ENCODE measurements at places on chromosomes 16 and 17. TPM values are rescaled to one million over a fixed set of nuclear protein-coding genes. Genes with fewer than 3 reads are reported as not detected.

DNA sequence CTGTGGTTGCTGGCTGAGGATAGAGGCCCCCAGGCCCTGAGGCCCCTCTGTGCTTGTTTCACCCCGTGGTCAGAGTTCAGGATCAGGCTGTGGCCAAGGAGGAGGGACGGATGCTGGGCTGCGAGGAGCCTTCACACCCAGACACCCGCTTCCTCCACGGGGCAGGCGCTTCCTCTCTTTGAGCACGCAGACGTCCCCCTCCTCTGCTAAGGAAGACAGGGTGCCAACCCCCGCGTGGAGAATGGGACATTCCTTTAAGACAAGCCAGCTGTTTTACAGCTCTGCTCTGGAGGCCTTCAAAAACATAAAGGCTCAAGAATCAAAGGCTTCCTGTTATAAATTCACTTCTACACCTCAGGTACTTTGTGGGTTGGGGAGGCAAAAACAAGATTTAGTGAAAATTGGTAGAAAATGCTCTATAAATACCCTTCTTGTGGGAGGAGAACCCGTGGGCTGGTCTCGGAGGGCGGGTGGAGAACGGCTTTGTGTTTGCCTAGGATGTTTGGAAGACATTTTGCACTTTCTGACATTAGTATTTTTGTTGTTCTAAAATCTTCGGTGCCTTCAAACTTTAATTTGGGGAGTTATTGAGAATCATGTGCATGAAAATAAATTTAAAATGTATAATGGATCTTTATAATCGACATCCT lies 60.8 kb upstream of the FOXF1 start:
- DNase-seq: no peak

GRCh38 chr17:80453126-80453997 lies 23.0 kb downstream of the NPTX1 start:
- DNase-seq: no peak

GRCh38 chr16:69327585-69328310 lies 2.6 kb downstream of the PDF start:
- DNase-seq: no peak

DNA sequence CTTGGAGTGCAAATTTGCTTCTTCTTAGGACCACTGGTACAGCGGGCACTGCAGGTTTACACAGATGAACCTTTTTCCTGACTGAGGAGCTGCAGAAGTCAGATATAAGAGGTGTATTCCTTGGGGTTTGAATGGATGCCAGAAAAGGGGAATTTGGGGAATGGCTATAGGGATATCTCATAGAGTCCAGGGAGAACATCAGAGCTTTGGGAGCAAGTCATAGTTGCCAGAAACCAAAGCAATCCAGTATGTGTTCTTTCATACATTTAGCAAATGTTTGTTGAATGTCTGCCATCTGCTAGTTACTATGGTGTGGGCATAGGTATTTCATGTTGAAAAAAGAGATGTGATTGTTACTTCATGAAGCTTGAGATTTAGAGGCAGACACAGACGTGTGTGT lies 46.8 kb downstream of the MAP2K4 start:
- no peak for DNase-seq

- DNase-seq: no peak
Measured at GRCh38 chr16:8955828-8956227, 7.9 kb downstream of the USP7 start.

Gene NUP85
- polyA plus RNA-seq: 47.8 TPM

GRCh38 chr16:971981-972315 lies 1.2 kb upstream of the LMF1 start:
- DNase-seq: no peak

Gene HSD11B2
- not detected for polyA plus RNA-seq

Gene CNTNAP4
- polyA plus RNA-seq: not detected

- DNase-seq: peak; percentile 38
Measured at GRCh38 chr17:80313160-80313829, 52.6 kb downstream of the RNF213 start.

DNA sequence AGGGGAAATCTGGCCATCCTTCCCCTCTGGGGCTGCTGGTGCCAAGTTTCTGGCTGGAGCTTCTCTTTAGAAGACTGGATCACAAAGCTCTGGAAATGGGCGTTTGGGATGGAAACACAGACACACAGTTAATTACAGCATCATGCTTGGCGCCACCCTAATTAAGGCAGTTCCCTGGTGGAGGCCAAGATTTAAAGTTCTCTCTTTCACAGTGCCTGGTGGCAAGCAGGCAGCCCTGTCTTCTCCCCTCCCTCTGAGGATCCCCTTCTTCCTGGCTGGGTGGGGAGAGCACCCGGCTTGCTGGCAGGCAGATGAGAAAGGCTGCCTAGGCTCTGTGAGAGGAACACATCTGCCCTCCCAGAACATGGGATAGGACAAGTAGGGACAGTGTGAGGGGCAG lies 59.0 kb upstream of the NKD1 start:
- no peak for DNase-seq

Gene SCIMP
- polyA plus RNA-seq: 6.5 TPM

DNA sequence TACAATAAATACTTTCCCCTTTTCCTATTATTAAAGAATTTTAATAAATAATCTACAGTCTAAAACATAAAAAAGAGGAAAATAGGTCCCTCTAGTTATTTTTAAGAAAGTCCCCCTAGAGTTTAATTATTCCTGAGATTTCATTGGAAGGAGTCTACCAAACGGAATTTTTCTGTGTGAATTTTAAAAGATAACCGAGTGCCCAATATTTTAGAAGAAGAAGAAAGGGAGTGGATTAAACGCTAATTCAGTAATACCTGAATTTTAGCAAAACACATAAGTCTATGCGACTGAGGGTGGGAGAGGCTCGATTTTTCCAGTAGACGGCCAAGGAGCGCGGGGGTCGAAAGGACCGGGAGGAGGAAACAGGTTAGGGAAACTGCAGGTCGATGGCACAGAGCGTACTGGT lies 2.2 kb downstream of the HOXB2 start:
- no peak for DNase-seq

Gene SPNS2
- not detected for polyA plus RNA-seq

- no peak for DNase-seq
Measured at GRCh38 chr16:87828907-87829621, 40.2 kb downstream of the SLC7A5 start.

GRCh38 chr17:975371-975915 lies 4.1 kb downstream of the NXN start:
- no peak for DNase-seq

- no peak for DNase-seq
Measured at GRCh38 chr17:67635681-67636080, 82.1 kb upstream of the NOL11 start.

DNA sequence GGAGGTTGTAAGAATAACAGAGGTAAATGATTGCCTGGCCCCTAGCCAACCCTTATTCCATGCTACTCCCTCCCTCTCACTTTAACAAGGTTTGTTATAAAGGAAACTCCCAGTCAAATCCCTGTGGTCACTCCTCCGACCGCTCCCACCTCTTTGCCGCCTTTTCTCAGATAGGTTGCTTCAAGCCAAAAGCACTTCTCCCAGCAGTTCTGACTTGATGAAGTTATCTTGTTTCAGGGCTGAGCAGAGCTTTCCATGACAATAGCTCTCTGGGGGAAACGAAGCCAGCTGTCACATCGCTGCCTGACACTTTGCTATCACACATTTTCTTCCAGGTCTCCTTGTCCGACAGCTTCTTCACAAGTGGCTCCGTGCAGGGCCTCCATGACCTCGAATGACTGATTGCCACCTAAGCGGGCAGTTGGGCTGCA lies 278.6 kb downstream of the HAPSTR1 start:
- no peak for DNase-seq

Gene WFIKKN1
- 0.19 TPM for polyA plus RNA-seq

- DNase-seq: no peak
Measured at GRCh38 chr16:67264277-67264676, 15.1 kb upstream of the PLEKHG4 start.

- DNase-seq: no peak
Measured at GRCh38 chr16:27346819-27347218, 33.0 kb downstream of the IL4R start.

DNA sequence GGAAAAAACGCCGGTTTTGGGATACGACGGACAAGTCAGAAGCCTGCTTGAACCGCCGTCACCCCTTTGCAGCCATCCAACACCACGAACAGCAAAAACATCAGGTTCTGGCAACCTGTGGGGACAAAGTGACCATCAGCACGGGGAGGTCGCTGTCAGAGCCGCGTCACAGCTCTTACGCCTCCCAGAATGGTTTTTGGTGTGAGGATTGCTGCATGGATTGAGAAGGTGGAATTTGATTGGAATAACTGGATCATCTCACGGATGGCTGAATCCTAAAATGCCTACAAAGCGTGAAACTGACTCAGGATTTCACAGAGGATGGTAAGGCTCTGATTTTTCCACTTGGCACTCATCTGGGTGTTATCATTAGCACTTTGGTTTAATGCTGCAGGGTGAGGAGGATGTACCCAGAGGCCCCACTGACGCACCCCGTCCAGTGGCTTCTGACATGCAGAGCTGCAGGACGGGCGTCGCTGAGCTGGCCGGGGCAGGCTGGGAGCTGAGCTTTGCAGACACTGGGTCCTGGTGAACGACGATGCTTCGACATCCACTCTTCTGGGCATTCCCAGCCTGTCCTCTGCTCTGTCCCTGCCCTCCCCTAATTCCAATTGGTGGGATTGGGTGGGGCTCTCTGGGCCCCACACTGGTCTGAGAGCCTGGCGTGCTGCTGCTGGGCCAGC lies 73.4 kb upstream of the CREBBP start:
- DNase-seq: no peak

Gene KRTAP4-8
- not detected for polyA plus RNA-seq

GRCh38 chr16:851871-852270 lies 51.3 kb upstream of the GNG13 start:
- DNase-seq: no peak

Gene SLC16A5
- polyA plus RNA-seq: 2.1 TPM

DNA sequence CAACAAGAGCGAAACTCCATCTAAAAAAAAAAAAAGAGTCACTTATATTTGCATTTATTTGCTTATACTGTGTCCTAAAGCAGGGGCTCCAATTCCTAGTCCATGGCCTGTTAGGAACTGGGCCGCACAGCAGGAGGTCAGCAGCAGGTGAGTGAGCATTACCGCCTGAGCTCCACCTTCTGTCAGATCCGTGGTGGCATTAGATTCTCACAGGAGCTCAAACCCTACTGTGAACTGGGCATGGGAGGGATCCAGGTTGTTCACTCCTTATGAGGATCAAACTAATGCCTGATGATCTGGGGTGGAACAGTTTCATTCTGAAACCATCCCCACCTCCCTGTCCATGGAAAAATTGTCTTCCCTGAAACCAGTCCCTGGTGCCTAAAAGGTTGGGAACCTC lies 24.9 kb downstream of the ITGB3 start:
- no peak for DNase-seq

GRCh38 chr17:20999044-20999573 lies 43.7 kb downstream of the USP22 start:
- no peak for DNase-seq

Gene APOH
- polyA plus RNA-seq: not detected

GRCh38 chr17:59439262-59439661 lies 107.8 kb downstream of the YPEL2 start:
- no peak for DNase-seq

DNA sequence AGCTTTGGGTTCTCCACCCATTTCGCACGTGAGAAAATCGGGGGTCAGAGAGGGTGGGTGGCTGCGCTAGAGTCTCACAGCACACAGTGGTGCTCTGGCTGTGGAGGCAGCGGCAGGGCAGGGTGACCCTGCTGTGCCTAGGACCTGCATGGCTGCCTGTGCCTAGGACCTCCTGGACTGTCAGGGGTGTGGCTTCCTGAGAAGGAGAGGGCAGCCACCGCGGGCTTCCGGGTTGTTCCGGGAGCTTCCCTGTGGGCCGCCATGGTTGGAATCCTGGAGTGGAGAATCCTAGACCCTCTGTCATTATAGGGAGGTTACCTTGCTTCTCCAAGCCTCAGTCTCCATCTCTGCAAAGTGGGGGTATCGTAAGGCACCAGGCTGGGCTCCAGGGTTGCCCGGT lies 9.3 kb downstream of the ZFPM1 start:
- no peak for DNase-seq

DNA sequence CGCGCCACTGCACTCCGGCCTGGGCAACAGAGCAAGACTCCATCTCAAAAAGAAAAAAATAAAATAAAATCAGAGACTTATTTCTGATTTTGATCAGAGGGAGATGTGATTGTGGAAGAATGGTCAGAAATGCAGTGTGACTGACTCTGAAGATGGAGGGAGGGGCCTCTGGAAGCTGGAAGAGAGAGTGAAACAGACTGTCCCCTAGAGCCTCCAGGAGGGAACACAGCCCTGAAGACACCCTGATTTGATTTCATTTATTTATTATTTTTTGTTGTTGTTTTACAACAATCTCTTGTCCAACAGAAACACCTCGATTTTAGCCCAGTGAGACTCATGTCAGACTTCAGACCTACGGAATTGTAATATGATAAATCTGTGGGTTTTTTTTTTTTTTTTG lies 26.1 kb downstream of the BCL7C start:
- no peak for DNase-seq

GRCh38 chr16:83021746-83022145 lies 395.0 kb downstream of the CDH13 start:
- no peak for DNase-seq

GRCh38 chr16:57946181-57946801 lies 24.6 kb downstream of the CNGB1 start:
- no peak for DNase-seq

Gene KDM6B
- 0.03 TPM for polyA plus RNA-seq

DNA sequence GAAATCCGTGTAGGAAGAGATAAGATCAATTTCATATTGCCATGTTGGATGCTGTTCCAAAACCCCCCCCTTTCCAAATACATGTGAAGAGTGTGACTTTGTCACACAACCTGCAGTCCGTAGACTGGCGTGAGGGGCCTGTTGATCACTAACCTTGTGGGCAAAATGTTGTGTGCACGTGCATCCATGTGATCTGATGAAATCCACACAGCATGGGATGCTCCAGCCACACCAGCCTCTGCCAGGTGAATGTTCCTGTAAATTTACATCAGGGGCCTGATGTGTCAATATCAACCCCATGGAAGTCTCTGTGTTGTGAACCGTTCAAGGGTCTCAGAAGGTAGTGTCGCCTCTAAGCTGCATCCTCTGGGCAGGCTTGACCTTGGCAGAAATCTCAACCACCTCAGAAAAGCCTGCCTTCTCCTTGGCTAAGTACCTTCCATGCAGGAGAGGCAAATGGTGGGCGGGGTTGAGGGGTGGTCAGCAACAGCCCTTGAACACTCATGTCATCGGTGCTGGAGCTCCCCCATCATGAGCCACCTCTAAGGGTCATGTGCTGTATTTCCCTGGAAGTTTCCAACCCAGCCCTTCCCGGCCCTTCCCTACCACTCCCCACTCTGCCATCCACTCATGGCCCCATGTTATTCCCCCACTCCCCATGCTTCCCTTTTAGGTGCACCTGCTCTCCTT lies 78.2 kb upstream of the DNAH17 start:
- no peak for DNase-seq

- peak; percentile 55 for DNase-seq
Measured at GRCh38 chr16:85303354-85303883, 191.1 kb upstream of the CIBAR2 start.
